Ascending aorta (tissue), 2 donors: ENCODE measurements at places on chromosomes 4 and X.

DNA sequence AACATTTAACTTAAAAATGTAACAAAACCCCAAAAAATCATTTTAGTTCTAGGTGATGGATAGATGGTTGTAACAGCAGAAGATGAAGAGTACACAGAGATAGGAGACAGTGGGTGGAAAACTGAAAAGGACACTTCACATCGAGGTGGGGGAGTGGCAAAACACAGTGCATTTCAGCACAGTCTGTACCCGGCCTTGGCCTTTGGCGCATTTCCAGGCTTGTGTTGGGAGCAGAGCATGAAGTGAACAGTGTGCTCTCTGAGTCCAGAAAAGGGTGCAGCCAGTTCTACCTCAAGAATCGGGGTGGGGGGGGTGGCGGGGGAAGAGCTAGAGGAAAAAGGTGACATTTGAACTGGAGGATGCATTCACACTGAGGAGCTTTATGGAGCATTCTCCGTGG, 4.3 kb downstream of the TSPYL2 start:
- DNase-seq, result no peak

DNA sequence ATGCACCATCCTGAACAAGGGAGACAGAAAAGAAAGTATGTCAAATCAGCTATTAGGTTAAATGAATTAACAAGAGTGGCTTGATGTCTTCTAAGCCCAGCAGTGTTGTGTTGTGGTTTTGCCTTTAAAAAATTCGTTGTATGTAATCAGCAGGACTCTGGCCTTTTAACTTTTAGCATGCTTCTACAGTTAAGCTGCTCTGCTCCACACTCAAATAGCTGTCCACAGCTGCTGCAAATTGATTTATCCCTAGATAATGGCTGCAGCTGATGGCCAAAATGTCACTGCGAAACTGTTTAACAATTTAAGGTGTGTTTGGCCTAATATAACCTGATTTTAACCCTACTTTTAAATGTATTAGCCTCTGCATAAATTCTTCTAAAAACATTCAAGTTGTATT, 85.8 kb downstream of the CXXC4 start:
- DNase-seq, result no peak

- DNase-seq, result no peak
Measured at GRCh38 chr4:151458148-151458547, 49.2 kb downstream of the FHIP1A start.

GRCh38 chr4:139761461-139761860, 95.8 kb downstream of the MGST2 start:
- DNase-seq, result no peak

- DNase-seq, result no peak
Measured at GRCh38 chr4:185817403-185817818, 5.4 kb upstream of the SORBS2 start.

- no peak for DNase-seq
Measured at GRCh38 chr4:68948985-68949384, 2.6 kb downstream of the UGT2A3 start.

GRCh38 chr4:99437723-99438404, 2.7 kb upstream of the ADH7 start:
- no peak for DNase-seq

DNA sequence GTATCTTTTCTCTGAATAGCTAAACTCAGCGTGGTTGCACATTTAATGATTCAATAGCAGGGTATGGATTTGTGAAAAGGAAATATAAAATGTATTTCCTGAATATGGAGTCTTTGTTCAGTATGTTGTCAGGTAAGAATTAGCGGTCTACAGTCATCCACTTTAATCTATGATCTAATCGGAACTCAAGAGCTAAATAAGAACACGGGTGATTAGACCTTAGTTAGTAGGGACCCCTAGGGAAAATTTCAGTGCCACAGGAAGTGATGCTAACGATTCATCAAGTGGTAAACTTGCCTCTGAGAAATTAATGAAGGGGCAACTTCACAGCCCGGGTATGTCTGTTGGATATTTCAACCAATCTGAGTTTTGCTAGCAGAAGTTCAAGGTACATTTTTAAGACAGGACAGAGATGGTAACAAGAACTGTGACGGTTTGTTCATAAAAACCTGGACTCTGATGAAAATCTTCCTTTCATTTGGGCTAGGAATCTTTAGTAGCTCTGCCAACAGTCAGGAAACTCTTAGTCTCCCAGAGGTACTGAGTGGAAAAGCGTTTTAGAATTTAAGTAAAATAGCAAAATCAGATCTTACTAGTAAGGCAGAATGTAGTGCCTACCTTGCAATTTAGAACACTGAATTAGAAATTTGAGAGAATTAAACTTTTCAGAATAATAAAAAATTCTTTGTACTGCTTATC, 47.1 kb downstream of the PCDH7 start:
- no peak for DNase-seq

- DNase-seq, result no peak
Measured at GRCh38 chr4:107655289-107655688, 64.7 kb downstream of the PAPSS1 start.

DNA sequence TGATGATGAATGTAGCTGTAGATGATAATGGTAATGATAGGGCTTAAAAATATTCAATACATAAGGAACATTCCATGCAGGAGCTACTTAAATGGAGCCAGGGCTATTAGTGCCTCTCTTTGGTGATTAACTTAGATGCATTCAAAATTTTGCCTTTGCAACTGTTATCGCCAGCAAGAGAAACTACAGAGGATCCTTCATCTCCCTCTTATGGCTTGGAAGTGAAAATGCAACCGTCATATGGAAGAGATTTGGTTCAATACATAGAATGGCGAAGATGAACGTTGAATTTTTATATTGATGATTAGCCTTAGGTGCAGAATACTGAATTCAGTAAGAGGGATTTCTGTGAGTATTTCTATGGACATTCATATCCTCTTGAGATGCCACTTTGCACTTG, 134.5 kb upstream of the NLGN4X start:
- DNase-seq, result no peak

DNA sequence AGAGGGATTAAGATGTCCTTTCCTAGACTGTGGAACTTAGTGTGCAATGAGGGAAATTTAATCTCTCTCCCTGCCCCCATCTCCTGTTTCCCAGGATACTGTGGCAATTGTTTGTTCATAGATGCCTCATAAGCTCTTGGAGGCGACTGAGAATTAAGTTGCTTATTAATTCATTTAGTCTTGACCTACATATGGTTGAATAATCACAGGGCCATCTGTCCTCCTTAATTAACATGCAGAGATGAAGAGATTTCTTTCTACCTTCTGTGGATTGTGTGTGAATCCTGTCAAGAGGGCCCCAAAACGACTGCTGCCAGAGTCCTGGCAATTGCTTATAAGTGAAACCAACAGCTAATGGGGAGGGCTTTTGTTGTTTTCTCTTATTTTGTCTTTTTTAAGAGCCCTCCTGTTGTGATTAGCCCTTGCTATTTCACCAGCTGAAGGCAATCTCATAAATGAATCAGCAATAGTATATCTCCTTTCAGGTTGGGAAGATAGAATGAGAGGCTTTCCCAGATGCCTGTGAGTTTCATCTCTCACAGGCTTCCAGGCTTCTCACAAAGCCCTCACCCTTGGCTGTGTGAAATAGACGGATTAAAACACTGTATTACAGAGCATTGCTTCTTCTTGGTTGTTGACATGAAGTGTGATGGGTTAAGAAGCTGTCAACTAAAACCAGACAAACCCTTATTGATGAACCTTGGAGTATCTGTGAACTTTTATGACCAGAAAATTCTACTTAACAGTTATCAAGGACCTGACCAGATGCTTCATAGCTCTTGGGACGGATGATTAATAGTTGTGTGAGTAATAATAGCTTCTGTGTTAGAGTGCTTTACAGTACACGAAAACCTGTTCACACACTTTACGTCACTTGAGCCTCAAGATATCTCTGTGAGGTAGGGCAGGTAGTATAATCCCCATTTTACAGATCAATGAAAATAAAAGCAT, 58.5 kb downstream of the PGRMC2 start:
- DNase-seq, result no peak

DNA sequence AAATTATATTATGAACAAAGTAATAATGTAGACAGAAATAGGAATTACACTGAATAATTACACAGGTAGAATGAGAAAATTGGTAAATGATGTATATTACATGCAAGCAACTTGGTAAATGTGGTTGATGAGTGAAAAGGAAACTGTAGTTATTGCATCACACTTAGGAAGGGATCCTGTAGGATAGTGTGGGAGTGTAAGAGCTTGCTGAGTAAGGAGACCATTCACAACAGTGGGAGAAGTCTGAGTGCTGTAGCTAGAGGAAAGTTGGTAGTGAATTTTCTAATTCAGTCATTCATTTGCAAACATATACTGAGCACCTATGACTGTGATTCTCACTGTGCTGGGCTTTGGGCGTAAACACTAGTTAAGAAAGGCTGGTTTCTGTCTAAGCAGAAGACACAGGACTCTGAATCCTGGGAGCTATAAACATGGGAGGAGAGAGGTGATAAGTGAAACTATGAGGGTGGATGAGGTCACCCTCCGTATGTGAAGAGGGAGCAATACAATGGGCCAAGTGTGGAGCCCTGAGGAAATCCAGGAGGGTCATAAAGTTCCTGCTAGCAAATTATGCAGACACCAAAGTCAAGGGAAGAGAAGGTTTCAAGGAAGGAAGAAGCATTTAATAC, 14.2 kb upstream of the CPE start:
- no peak for DNase-seq

- DNase-seq, result no peak
Measured at GRCh38 chr4:137754652-137755471, 222.6 kb upstream of the PCDH18 start.

GRCh38 chr4:8272472-8273428, 3.2 kb downstream of the HTRA3 start:
- no peak for DNase-seq

DNA sequence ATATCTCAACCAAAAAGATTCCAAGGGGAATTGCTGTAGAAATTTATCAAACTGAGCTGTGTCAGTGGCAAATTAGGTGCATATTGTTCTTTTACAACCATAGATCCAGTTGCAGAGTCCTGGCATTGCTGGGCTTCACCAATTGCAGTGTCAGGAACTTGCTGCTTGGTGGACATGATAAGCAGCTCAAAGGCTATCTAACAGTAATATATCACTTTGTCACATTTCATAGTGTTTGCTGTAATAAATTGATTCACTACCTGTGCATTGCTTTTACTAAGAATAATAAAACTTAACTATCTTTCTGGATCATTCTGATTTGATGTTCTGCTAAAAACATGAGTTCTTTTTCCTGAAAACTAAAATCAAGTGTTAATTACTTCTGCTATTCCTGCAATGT, 30.9 kb upstream of the ACE2 start:
- no peak for DNase-seq

GRCh38 chrX:9626379-9626778, 139.3 kb downstream of the GPR143 start:
- DNase-seq, result no peak

GRCh38 chr4:108854786-108855185, 91.9 kb upstream of the ETNPPL start:
- no peak for DNase-seq

DNA sequence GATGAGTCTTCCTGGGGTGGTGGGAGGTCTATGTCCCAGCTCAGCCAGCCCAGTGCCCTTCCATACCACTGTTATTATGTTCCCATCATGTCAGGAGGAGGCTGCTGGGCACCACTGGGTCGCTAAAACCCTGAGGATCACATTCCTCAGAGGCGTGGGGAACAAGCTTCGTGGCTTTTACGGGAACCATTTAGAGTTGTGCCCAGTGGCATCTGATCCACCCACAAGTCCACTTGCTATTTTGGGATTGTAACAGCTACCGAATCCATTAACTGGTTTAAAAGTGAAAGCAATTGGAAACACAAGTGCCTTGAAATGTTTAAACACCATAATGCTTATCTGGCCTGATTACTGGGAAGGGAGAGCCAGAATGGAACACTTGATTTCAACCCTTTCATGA, 13.1 kb upstream of the CCKAR start:
- DNase-seq, result no peak

DNA sequence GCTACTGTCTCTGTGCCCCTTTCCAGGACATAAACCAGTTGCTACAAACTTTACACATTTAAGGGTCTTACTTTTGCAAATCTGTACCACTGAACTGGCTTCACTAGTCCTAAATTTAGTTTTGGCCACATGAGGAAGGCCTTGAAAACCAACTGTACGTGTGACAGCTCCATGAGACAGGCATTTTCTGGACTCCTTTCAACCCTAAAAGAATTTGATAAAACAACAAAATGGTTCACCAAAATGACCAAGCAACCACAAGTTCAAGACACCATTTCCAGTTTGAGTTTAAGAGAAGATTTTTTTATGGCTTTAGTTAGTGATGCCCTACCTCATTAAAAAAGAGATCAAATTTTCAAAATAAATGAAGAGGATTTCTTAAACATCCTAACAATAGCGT, 246.4 kb downstream of the ZNF674 start:
- DNase-seq, result no peak

- DNase-seq, result no peak
Measured at GRCh38 chr4:971666-972500, 1.5 kb downstream of the DGKQ start.

DNA sequence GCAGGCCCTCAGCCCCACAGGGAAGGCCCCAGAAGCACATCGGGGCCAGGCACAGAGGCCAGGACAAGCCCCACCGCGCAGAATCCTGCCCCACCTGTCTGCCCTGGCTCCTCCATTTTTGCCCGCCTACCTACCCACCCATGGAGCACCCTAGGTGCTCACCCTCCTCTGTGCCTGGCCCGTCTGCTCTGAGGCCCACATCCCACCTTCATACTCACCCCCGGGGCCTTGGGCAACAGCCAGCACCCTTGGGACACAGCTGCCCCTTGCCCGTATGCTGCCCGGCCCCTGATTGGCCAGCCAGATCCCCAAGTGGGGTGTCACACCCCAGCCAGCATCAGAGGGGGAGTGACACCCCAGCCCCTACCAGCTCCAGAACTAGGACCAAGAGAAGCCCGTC, 10.8 kb upstream of the TREX2 start:
- no peak for DNase-seq

DNA sequence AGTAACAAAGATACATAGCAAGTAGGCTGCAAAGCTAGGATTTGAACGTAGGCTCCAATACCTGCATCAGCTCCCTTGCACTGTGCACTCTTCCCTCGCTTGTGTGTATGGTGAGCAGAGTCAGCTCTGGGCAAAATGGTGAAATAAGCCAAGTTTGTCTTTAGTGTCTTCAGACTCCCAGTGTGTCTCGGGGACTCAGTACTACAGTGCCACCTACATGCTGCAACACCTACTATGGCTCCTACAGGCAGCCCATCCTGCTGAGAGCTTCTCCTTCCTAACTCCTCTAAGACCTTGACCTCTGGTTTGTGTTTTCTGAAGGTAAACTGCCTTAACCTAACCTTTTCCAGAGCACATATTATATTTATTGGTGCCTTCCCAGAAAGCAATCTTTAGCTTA, 42.5 kb downstream of the RTL9 start:
- no peak for DNase-seq

DNA sequence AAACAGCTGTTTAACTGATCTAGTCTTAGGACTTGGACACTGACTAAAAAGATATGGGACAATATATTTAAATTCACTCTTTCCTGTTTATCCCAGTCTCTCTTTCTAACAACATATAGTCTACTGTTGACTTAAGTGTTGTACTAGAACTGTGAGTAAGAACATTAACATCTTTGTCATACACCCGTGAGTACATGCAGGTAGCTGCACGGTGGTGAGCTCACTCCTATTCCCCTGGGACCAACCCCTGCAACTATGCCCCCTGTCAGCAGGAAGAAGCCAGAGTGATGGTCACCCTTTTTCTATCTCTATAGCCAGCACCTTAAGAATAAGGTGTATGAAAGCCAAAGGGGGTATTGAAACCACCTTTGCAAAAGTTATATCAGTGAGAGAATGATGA, 17.6 kb downstream of the TBL1X start:
- no peak for DNase-seq

GRCh38 chr4:73617256-73617655, 3.0 kb downstream of the RASSF6 start:
- no peak for DNase-seq

GRCh38 chr4:94534401-94535312, 82.9 kb downstream of the PDLIM5 start:
- no peak for DNase-seq
